T-helper 2 cell treated with Interferon-gamma antibody and Interleukin-4, amounts not matched to agents 5 μg/mL and 100 μg/mL, for 36 hours (primary cell): ENCODE measurements at places on chromosomes 16 and 17.
A peak's percentile ranks its signal among the peaks of the same experiment; 100 is the strongest.

DNA sequence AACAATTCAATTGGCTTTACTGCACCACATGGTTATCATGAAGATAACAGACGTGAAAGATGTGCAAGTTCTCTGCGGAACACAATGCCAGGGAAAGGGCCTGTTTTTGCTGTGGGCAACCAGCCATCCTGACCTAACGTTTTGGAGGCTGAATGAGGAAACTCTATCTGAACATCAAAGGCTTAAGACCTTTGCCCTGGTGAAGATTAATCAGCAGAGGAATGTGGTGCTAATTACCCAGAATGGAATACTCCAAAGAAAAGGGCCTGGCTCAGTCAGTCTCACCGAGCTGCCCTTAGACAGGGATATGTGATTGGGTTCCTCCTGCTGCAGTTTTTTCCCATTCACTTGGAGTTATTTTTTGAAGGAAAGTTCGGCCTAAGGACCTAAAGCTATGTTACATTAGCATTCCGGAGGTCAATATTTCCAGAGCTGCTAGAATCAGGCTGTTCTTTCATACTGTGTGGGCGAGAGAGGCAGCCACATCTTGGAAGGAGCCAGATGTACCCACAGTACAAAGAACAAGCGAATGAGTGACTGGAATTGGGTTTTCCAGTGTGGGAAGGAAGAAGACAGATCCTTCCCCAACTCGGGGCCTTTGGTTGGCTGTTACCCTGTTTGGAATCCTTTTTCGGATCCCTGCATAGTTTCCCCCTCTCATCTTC, 15.5 kb downstream of the ASIC2 start:
- DNase-seq: no peak
- H3K27me3 ChIP-seq: peaks cover 12% of the 10 kb centered on the region
- no peaks in the 10 kb centered on the region for H3K36me3 ChIP-seq
- H3K4me1 ChIP-seq: no peaks in the 10 kb centered on the region
- H3K27ac ChIP-seq: no peak overlapping the region
- H3K4me3 ChIP-seq: no peak overlapping the region

DNA sequence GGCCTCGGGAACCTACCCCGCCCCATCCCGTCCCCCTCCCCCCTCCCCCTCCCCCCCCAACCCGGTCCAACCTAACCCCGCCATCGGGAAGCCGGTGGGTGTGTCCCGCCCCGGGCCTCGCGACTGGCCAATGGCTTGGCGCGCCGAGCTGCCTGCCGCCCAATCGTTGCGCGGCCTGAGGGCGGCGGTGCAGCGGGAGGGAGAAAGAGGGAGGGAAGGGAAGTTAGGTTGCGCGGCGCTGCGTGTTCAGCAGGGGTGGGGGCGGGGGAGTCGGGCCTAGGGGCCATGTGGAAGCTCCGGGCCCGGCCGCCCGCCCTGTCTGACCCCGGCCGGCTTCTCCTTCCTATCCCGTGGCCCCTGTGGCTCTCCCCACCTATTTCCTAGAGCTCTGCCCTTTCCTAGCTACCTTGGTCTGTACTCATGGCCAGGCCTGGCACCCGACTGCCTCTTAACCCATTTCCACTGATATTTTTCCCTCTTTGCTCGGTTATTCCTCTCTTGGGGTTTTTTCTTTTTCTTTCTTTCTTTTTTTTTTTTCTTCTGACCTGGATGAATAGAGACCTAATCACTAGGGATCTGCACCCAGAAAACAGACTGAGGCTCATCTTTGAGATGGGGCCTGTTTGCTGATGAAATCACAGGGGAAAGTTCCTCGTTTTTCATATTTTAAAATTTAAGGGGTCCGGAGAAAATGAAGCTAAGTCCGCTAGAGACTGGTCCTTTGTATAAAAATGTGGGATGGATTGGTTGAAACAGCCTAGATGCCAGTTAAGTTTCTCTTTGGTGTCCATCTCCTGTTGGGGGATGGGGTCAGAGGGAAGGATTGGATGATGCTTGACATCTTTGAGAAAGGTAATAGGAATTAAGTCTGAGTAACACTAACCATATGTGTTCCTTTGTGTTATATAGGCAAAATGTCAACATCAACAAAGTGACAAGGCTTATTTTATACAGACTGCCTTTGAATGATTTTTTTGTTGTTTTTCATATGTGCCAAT, 1.1 kb downstream of the KPNB1 start:
- H3K27ac ChIP-seq: peak overlapping the region; percentile 86
- H3K36me3 ChIP-seq: peaks cover 55% of the 10 kb centered on the region
- H3K4me3 ChIP-seq: peak overlapping the region; percentile 93
- H3K4me1 ChIP-seq: peaks cover 52% of the 10 kb centered on the region
- no peaks in the 10 kb centered on the region for H3K27me3 ChIP-seq

- no peaks in the 10 kb centered on the region for H3K36me3 ChIP-seq
- H3K4me1 ChIP-seq: no peaks in the 10 kb centered on the region
- no peak for DNase-seq
- H3K27me3 ChIP-seq: no peaks in the 10 kb centered on the region
- no peak overlapping the region for H3K4me3 ChIP-seq
- no peak overlapping the region for H3K27ac ChIP-seq
Observed at GRCh38 chr16:20369452-20370054, 17.0 kb upstream of the UMOD start.

GRCh38 chr16:27383556-27384243, 18.3 kb upstream of the IL21R start:
- DNase-seq: no peak
- H3K4me3 ChIP-seq: no peak overlapping the region
- H3K27ac ChIP-seq: no peak overlapping the region
- peaks cover 26% of the 10 kb centered on the region for H3K4me1 ChIP-seq
- peaks cover 12% of the 10 kb centered on the region for H3K36me3 ChIP-seq
- H3K27me3 ChIP-seq: no peaks in the 10 kb centered on the region

- H3K4me3 ChIP-seq: no peak overlapping the region
- H3K4me1 ChIP-seq: peaks cover 6% of the 10 kb centered on the region
- no peak for DNase-seq
- peaks cover 14% of the 10 kb centered on the region for H3K36me3 ChIP-seq
- no peaks in the 10 kb centered on the region for H3K27me3 ChIP-seq
Observed at GRCh38 chr16:10921536-10922327, 20.5 kb downstream of the DEXI start.

- no peak for DNase-seq
- H3K36me3 ChIP-seq: no peaks in the 10 kb centered on the region
- H3K27ac ChIP-seq: no peak overlapping the region
- H3K27me3 ChIP-seq: no peaks in the 10 kb centered on the region
Observed at GRCh38 chr17:31216031-31216751, 80.8 kb downstream of the OMG start.

GRCh38 chr16:58409316-58409973, 17.2 kb downstream of the GINS3 start:
- no peak for DNase-seq
- no peaks in the 10 kb centered on the region for H3K4me1 ChIP-seq
- H3K27me3 ChIP-seq: no peaks in the 10 kb centered on the region
- H3K4me3 ChIP-seq: no peak overlapping the region

GRCh38 chr17:74478420-74479100, 12.1 kb downstream of the CD300A start:
- DNase-seq: peak; percentile 72
- H3K27ac ChIP-seq: peak overlapping the region; percentile 83
- peak overlapping the region; percentile 53 for H3K4me3 ChIP-seq
- H3K27me3 ChIP-seq: no peaks in the 10 kb centered on the region

- no peak overlapping the region for H3K27ac ChIP-seq
- H3K4me1 ChIP-seq: peaks cover 5% of the 10 kb centered on the region
- no peaks in the 10 kb centered on the region for H3K36me3 ChIP-seq
- peaks cover 41% of the 10 kb centered on the region for H3K27me3 ChIP-seq
Observed at GRCh38 chr17:46977348-46977747, 1.7 kb downstream of the RPRML start.

GRCh38 chr17:49266233-49266632, 35.6 kb upstream of the PHOSPHO1 start:
- peaks cover 6% of the 10 kb centered on the region for H3K27me3 ChIP-seq
- H3K36me3 ChIP-seq: no peaks in the 10 kb centered on the region
- no peak overlapping the region for H3K4me3 ChIP-seq
- DNase-seq: no peak
- peaks cover 1% of the 10 kb centered on the region for H3K4me1 ChIP-seq
- H3K27ac ChIP-seq: no peak overlapping the region

GRCh38 chr17:38578229-38579082, 27.3 kb downstream of the SRCIN1 start:
- peaks cover 86% of the 10 kb centered on the region for H3K27me3 ChIP-seq
- DNase-seq: no peak
- H3K27ac ChIP-seq: no peak overlapping the region
- H3K36me3 ChIP-seq: no peaks in the 10 kb centered on the region
- H3K4me3 ChIP-seq: no peak overlapping the region
- no peaks in the 10 kb centered on the region for H3K4me1 ChIP-seq

GRCh38 chr17:16135461-16135860, 79.9 kb downstream of the NCOR1 start:
- peaks cover 30% of the 10 kb centered on the region for H3K36me3 ChIP-seq
- H3K27ac ChIP-seq: no peak overlapping the region
- H3K4me1 ChIP-seq: no peaks in the 10 kb centered on the region
- H3K4me3 ChIP-seq: no peak overlapping the region
- no peaks in the 10 kb centered on the region for H3K27me3 ChIP-seq

DNA sequence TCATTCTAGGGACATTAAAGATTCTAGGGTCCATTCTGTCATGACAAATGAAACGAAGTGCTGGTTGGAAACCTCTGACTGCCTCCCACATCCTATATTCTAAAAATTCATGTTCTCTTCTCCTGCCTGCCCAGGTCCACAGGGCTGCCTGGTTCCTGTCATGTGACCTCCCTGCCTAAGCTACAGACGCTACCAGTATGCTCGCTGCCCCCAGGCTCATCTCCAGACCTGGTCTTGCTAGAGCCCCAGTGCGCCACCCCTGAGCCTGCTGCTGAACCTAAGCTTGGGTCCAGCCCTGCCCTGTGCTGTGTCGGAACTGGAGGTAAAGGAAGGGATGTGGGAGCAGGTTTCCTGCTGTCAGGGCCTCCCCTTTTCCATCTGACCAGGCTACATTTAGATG, 231.6 kb upstream of the CDH5 start:
- H3K4me3 ChIP-seq: no peak overlapping the region
- H3K36me3 ChIP-seq: no peaks in the 10 kb centered on the region
- peaks cover under 1% of the 10 kb centered on the region for H3K27me3 ChIP-seq
- no peak overlapping the region for H3K27ac ChIP-seq

DNA sequence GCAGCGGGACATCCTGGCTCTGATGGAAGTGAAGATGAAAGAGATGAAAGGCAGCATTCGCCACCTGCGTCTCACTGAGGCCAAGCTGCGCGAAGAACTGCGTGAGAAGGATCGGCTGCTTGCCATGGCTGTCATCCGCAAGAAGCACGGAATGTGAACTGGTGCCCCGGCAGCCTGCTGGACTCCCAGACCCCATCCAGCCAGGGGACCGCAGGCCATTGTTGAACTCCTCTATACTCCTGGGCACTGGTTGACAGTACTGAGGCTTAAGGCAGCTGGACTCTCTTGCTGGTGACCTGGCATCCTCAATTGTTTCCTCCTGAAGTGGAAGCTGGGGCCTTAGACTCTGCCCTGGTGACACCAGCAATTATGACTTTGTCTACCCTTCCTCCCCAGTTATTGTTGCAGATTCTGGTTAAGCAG, 1.2 kb downstream of the THAP11 start:
- H3K4me3 ChIP-seq: peak overlapping the region; percentile 93
- DNase-seq: no peak
- H3K27me3 ChIP-seq: no peaks in the 10 kb centered on the region
- peaks cover 39% of the 10 kb centered on the region for H3K4me1 ChIP-seq
- H3K27ac ChIP-seq: peak overlapping the region; percentile 96

GRCh38 chr16:50634090-50634489, 47.0 kb downstream of the SNX20 start:
- peaks cover under 1% of the 10 kb centered on the region for H3K4me1 ChIP-seq
- DNase-seq: no peak
- H3K4me3 ChIP-seq: no peak overlapping the region
- no peak overlapping the region for H3K27ac ChIP-seq

DNA sequence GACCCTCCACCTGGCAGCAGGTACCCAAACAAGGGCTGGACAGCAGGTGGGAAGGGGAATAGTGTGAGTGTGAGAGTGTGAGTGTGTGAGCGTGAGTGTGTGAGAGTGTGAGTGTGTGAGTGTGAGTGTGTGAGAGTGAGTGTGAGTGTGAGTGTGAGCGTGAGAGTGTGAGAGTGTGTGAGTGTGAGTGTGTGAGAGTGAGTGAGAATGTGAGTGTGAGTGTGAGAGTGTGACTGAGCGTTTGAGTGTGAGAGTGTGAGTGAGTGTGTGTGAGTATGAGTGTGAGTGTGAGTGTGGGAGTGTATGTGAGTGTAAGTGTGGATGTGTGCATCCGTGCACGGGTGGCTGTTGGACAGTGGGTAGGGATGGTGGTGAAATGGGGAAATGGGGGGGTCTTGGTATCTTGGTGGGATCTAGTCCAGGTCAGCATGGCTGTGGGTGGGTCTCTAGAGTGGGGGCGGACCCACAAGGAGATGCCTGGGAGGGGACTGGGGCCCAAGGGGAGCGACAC, 408 bp downstream of the ADGRG1 start:
- DNase-seq: no peak
- H3K27ac ChIP-seq: no peak overlapping the region

DNA sequence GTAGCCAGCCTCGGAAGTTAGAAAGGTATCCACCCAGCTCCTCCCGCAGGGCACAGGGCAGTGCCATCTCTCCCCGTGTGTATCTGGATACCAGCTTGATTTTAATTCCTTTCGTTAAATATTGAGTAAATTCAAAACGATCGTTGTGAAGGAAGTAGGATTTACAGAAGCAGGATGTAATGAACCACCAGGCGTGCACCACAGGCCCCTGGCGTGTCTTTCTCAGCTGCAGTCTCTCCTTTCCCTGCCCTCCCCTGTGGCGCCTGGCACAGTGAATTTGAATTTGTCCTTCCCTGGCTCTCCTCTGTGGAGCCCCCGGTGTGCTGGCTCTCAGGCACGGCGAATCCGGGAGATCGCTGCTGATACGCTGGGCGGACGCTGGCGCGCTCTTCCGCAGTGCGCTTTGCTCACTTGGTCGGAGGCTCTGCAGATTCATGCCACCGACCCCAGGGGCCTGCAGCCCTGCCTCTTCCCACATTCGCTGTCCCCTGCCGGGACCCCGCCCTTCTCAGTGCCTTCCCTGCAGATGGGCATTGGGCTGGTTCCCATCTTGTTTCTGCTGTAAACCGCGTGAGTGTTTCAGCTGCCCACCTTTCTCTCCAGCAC, 164.6 kb downstream of the RPTOR start:
- peak overlapping the region; percentile 58 for H3K4me3 ChIP-seq
- no peak for DNase-seq
- peak overlapping the region; percentile 70 for H3K27ac ChIP-seq

DNA sequence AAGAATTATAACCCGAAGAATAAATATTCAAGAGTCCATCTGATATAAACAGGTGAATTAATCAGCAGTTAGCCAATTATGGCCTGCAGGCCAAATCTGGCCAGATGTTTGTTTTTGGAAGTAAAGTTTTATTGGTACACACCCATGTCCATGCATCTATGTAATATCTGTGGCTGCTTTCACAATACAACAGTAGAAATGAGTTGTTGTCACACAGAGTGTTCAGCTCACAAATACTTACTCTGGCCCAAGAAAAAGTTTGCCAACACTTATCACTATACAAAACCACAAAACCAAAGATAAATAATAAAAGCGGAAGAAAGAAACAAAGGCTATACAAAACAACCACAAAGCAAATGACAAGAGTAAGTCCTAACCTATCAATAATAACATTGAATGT, 109.4 kb downstream of the CDYL2 start:
- no peak overlapping the region for H3K27ac ChIP-seq
- H3K4me1 ChIP-seq: peaks cover 27% of the 10 kb centered on the region
- no peak overlapping the region for H3K4me3 ChIP-seq
- peaks cover 8% of the 10 kb centered on the region for H3K36me3 ChIP-seq
